ENCODE measurements at places on chromosomes 2 and 18.

DNA sequence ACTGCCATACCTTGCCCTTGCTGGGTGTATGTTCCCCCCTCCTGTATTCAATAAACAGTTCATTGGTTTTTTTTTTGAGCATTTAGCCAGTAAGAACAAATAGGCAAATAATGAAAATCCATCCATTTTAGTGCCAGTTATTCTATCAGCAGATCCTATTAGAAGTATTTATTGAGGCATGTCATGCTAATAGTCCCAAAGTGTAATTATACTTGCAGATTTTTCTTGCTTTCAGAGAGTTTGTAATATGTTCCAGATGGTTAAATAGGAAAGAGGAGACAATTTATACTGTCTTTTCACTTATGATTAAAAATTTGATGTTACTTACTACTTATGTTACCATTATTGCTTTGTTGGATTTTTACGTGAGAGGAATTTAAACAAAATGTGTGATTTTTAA is 127.6 kb downstream of the NCOA1 start:
- DNase-seq, result no peak

GRCh38 chr2:100757621-100758394 is 62.1 kb upstream of the NPAS2 start:
- no peak for DNase-seq

DNA sequence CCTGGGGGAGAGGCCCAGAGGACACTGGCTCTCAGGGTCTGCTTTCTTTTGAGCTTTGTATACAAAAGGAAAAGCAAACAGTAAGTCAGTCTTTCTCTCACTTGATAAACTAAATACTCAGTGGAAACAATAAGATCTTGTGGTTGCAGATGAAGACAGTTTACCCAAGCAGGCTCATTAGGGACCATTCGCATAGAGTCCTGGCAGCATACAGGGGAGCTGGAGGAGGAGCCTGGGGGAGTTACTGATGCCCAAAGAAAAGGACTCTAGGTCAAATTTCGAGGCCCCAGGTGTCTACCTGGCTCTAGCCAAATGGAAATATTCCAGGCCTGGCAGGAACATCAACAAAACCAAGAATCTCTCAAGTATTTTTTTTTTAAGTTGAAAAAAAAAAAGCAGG is 225.3 kb downstream of the CNTNAP5 start:
- no peak for DNase-seq

- no peak for DNase-seq
These were observed 62.7 kb downstream of the PTRHD1 start for GRCh38 chr2:24730481-24730880.

DNA sequence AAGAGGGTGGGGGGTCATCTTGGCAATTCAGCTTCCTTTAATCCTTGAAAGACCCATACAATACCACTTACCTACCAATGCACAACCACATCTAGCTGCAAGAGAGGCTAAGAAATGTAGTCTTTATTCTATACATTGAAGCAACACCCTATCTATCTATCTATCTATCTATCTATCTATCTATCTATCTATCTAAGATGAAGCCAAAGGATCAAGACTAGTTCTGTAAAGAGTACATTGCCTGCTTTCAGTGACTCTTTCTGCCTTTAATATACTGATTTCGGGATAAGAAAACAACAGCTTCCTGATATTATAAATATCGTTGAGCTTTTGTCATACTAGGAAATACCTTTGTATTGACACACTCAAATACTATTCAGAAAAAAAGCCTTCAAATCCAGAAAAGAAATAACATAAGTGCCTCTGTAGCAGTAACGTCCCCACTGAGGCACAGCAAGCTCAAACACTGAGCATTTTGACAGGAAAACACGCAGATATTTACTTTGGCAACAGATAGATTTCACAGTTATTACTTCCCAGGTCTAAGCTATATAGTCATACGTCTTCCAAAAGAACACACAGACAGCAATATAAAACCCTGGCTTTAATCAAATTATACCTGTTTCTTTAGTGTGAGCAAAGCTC is 139.4 kb upstream of the SERTAD2 start:
- DNase-seq, result no peak

GRCh38 chr18:52190631-52191030 is 149.4 kb upstream of the DCC start:
- DNase-seq, result no peak

DNA sequence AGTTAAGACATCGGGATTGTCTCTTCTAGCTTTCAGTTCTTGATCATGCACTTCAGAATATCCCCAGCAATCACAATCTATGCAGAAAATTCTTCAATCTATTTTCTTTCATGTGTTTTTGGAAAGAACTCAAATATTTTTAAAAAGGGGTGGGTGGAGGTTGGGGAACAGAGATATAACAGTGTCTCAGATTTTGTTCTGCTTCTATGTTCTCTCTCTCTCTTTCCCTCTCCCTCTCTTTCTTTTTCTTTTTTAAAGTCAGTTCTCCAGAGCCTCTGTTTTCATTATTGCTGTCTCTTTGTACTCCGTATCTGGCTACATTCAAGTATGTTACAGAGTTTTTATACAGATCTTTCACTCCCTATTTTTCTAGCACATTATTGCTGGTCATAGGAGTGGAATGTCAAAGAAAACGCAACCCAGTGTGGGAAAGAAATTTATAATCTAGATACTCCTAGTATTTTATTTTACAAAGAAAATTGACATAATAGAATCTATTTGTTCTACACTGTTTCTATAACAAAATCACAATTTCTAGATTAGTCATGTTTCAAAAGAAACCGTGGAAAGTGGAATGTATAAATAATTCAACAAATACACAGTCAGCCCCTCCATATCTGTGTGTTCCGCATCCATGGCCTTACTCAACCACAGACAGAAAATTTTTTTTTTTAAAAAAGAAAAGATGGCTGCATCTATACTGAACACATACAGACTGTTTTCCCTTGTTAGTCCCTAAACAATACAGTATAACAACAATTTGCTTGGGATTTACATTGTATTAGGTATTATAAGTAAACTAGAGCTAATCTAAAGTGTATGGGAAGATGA is 11.2 kb upstream of the NEMP2 start:
- no peak for DNase-seq

- no peak for DNase-seq
These were observed 50.1 kb upstream of the ASAP2 start for GRCh38 chr2:9156483-9156882.

DNA sequence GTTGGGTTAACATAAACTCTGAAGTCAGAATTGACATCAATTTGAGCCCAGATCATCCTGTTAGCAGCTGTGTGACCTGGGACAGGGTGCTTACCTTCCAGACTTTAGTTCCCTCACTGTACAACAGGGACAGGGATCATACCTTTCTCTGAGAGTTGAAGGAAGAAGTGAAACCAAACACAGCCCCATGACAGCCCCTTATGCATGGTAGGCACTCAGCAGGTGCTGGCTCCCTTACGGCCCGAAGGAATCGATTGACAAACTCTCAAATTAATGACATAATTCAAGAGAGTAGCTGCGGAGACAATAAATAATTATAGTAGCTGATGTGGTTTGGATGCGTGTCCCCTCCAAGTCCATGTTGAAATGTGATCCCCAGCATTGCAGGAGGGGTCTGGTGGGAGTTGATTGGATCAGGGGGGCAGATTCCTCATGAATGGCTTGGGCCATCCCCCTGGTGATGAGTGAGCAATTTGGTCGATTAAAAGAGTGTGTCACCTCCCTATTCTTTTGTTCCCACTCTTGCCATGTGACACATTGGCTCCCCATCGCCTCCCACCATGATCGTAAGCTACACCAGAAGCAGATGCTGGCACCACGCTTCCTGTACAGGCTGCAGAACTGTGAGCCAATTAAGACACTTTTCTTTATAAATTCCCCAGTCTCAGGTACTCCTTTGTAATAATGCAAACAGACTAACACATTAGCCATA is 72.4 kb downstream of the ODC1 start:
- no peak for DNase-seq

GRCh38 chr2:172259827-172260226 is 157.1 kb upstream of the DLX2 start:
- DNase-seq, result no peak

GRCh38 chr18:75587131-75587530 is 159.6 kb upstream of the SMIM21 start:
- DNase-seq, result no peak

- no peak for DNase-seq
These were observed 106.7 kb downstream of the METTL8 start for GRCh38 chr2:171327043-171327496.

All from stimulated activated CD4-positive, alpha-beta T cell treated with anti-CD3 and anti-CD28 coated beads, TNF-alpha, amount 100 ng/mL, for 1 hour (primary cell).